ENCODE measurements at places on chromosomes 6 and 20.

DNA sequence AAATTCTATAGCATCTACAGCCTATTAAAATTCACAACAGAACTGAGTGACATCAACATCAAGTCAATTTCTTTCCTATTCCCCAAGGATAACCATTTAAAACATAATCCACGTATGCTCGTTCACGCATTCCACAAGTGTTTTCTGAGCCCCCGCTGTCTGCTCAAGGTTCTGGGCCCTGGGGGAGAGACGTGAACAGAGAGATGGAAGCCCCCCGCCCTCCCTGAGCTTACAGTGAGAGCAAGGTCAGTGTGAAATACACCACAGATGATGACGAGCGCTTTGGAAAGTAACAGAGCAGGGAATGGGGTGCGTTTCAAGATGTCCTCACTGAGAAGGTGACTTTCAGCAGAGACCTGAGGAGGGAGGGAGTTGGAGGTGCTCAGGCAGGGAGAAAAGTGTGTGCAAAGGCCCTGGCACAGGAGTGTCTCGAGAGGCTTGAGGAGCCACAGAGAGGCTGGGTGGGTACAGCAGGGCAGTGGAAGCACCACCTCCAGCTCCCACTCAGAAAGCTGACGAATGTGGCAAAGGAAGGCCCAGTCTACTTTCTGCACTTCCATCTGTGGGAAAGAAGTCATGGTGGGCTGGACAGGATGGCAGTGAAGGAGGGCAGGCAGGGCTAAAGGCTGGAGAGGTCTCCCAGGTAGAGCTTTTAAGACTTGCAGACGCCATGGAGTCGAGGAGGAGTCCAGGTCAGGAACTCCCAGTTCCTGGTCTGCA, 88.3 kb downstream of the DLL1 start:
- DNase-seq = no peak

DNA sequence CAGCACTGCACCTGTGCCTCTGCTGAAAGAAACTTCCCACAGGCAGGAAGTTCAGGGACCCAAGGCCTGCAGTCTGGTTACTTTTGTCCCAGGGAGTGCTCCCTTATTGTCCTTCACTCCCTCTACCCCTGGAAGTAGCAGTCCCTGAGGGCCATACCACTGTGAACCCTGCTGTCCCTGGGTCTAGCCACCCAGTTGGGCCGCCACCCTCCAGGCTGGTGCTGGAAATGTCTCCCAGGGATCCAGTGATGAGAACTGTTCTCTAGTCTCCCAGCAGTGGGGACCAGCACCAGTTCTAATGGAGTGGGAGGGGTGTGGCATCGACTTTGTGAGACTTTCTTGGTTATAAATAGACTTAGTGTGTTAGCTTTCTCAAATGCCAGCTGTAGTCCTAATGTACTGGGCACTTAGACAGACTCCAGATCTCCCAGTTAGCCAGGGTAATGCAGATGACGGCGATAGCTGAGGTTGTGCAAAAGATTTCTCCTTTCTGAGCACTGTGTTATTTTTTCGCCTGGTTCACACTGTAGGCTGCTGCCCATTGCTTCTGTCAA, 462.5 kb downstream of the CDH26 start:
- no peak for DNase-seq

DNA sequence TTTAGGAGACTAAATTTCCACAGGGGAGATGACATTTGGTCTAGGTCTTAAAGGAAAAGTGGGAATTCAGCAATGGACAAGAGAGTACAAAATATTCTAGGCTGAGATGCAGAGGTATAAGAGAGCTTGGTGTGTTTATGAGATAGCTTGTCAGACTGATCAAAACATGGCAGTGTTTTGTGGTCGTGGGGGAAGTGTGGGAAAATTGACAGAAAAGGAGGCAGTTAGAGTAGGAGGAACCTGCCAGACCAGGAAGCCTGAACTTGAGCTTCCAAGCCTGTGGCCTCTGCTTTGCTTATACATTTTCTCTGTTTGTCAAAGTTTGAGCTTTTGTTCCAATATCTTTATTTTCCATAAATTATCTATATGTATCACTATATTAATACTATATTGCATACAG, 69.5 kb upstream of the MAP3K7 start:
- no peak for DNase-seq

- no peak for DNase-seq
These were observed 25.3 kb downstream of the SPDEF start for GRCh38 chr6:34530753-34531365.

GRCh38 chr6:101429270-101429669, 35.8 kb downstream of the GRIK2 start:
- DNase-seq = no peak

GRCh38 chr6:47377971-47378370, 68.3 kb upstream of the TNFRSF21 start:
- DNase-seq = peak; percentile 53

- no peak for DNase-seq
These were observed 56.1 kb downstream of the KIAA0408 start for GRCh38 chr6:127402890-127403617.

DNA sequence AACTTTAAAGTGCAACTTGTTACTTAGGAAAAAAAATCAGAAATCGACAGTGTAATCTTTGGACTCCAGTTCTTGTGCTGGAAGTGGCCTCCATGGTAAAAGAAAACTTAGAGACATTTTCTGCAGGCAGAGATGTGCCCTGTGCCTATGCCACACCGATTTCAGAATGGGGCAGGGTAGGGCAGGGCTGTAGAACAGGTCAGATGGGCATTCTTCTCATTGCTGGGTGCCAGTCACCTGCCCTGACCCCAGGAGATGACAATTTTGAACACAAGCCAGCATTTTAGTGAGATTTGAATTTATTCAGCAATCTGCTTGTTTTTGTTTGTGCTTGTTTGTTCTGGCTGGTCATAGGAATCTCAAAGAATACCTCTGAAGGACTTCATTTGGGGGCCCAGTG, 63.3 kb downstream of the SASH1 start:
- no peak for DNase-seq

GRCh38 chr6:117951783-117952182, 44.7 kb downstream of the SLC35F1 start:
- no peak for DNase-seq

- no peak for DNase-seq
These were observed 877.5 kb downstream of the TFAP2A start for GRCh38 chr6:9537381-9537780.

DNA sequence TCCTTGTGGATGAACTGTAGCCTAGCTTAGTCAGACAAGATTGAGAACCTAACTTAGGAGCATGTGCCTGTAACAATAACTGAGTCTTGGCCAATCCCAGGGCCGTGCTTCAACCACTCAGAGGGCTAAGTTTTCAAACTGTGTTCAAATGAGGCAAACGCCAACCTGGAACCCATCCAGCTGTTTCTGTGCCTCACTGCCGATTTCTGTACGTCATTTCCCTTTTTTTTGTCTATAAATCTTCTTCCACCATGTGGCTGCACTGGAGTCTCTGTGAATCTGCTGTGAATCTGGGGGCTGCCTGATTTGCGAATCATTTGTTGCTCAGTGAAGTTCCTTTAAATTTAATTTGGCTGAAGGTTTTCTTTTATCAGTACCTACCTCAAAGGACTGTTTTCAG, 115.0 kb upstream of the CHD6 start:
- no peak for DNase-seq

DNA sequence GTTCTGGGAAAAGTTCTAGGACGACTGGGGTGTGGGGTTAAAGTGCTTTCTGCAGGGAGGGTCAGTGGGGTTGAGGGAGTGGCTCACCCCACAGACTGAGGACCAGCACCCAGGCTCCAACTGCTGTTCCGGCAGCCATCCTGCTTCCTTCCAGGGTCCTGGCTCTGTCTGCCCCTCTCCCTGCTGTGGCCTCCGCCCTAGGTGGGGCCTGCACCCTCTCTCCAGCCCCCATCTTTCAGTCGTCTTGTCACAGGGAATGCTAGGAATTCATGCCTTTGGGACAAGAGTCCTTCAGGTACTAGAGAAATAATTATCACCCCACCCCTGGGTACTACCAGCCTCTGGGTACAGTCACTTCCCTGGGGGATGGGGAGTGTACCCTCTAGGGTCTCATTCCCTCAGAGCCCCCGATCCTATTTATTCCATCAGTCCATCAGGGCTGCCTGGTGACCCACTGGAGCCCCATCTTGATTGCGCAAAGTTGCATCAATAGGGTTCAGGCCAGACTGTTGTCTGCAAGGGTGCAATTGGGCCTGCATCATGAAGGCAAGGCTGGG, at the start of gene AGER:
Gene AGER, minus strand, starts transcription at position 170 of the 557 bp plus-strand sequence. Its CDS starts 31 bp downstream, at position 139.
- DNase-seq = no peak

GRCh38 chr6:163637524-163637923, 223.0 kb downstream of the QKI start:
- no peak for DNase-seq

GRCh38 chr6:9699888-9700287, 715.0 kb downstream of the TFAP2A start:
- no peak for DNase-seq

- no peak for DNase-seq
These were observed 243.9 kb upstream of the RUNX2 start for GRCh38 chr6:45084257-45084656.

GRCh38 chr20:38152175-38152620, 12.9 kb downstream of the TGM2 start:
- peak; percentile 67 for DNase-seq

DNA sequence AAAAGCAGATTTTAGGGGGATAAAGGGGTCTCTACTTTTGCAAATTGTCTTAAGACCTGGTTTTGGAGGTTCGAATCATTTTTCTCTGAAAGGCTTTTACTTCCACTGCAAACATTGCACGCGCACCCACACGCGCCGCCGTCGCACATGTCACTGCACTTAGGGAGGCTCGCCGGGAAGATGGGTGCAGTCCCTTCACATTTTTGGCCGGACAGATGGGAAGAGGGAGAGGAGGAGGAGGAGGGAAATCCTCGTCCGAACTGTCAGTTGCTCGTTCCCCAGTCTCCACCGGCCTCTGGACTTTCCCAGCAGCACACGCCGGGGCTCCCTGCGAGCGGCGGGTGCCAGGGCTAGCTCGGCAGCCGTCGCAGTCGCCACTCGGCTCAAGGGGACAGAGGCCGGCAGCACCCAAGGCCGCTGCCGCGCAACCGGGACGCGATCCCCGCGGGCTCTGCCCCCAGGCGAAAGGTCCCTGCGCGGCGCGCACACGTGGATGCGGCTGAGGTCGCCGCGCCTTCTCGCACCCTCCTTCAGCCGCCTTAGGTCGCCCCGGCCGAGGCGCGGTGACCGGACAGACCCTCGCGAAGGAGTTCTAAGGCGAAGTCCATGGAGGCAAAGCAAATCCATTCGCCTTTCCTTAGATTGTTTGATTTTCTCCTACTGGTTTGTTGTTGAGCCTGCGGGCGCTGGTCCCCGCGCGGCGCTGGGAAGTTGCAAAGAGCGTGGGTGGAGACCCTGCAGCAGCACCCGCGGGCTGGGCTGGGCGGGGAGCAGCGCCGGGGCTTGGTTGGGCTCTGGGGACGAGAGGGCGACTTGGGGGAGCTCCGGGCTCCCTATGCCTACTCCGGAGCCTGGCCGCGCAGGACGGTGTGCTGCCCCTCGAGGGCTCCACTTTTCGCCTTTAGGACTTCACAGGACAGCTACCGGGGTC, 1.2 kb downstream of the MYB start:
- DNase-seq = no peak

GRCh38 chr6:96659084-96659845, 96.3 kb downstream of the FHL5 start:
- DNase-seq = no peak

DNA sequence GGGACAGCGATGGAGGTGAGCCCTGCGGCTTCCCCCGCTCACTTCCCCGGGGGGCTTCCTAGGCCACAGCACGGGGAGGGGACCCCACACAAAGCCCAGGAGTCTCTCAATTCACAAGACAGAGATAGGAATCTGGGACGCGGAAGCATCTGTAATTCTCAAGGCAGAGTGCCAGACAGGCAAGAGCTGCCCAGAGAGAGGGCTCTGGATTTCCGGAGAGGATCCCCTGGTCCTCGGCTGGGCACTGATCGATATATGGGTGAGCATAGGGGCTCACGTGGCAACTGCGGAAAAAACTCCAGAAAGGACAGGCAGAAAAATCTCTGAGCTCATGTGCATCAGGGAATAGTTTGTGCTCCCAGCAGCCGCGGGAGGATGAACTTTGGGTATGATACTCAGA, 296.2 kb downstream of the NRN1 start:
- DNase-seq = no peak

DNA sequence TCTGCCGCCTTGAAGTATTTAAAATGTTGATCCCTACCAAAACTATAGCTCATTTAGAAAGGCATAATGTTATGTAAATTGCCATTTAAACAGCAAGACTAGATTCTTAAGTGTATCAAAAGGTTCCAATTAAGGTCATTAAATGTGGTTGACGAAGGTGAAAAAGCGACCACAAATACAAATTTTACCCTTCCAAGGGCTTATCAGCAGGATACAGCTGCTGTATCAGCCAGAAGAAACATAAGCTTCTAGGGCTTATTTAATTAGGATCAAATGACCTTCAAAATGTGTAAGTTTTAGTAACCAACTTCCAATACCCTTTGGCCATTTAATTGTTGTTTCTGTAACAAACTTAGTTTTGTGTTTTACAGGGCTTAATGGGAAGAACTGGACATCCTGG, 139.9 kb downstream of the COL9A1 start:
- DNase-seq = no peak
